ENCODE measurements at places on chromosomes 12 and 14. TPM values are rescaled to one million over a fixed set of nuclear protein-coding genes. Genes with fewer than 3 reads are reported as not detected.
A peak's percentile ranks its signal among the peaks of the same experiment; 100 is the strongest.

The KRT6A gene
- total RNA-seq: not detected

The RASSF8 gene
- total RNA-seq: 26.6 TPM

The ZDHHC17 gene
- 18.3 TPM for total RNA-seq

The ASB8 gene
- 13.3 TPM for total RNA-seq

The CLEC6A gene
- not detected for total RNA-seq

The NKX2-1 gene
- total RNA-seq: not detected

The HAL gene
- not detected for total RNA-seq

The STXBP6 gene
- total RNA-seq: 16.8 TPM

The STAC3 gene
- total RNA-seq: 1.9 TPM

- H3K4me3 ChIP-seq: no peak overlapping the region
- no peaks in the 10 kb centered on the region for H3K27me3 ChIP-seq
- no peak overlapping the region for H3K27ac ChIP-seq
- H3K4me1 ChIP-seq: peaks cover 9% of the 10 kb centered on the region
- no peak for DNase-seq
- no peaks in the 10 kb centered on the region for H3K36me3 ChIP-seq
These were observed 3.4 kb upstream of the ABCB9 start for GRCh38 chr12:122969676-122970075.

GRCh38 chr14:36658123-36659009 is 3.3 kb upstream of the PAX9 start:
- DNase-seq: no peak
- H3K4me3 ChIP-seq: no peak overlapping the region
- no peaks in the 10 kb centered on the region for H3K36me3 ChIP-seq
- H3K27ac ChIP-seq: no peak overlapping the region

- no peaks in the 10 kb centered on the region for H3K4me1 ChIP-seq
- no peak overlapping the region for H3K4me3 ChIP-seq
- H3K27me3 ChIP-seq: no peaks in the 10 kb centered on the region
These were observed 160.8 kb downstream of the UNC79 start for GRCh38 chr14:93591506-93591905.

DNA sequence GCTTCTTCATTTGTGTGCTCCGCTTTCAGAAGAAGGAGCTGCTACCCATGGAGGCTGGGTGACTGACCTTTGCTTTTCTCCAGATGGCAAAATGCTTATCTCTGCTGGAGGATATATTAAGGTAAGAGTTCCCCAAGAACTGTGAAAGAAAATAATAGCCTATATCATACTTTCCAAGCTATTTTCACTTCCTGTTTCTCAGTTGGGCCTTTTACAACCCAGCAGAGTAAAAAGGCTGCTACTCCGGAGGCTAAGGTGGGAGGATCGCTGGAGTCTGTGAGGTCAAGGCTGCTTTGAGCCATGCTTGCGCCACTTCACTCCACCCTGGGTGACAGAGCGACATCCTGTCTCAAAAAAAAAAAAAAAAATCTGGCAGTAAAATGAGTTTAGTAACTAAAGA is 82.1 kb downstream of the APAF1 start:
- H3K27me3 ChIP-seq: no peaks in the 10 kb centered on the region
- H3K36me3 ChIP-seq: no peaks in the 10 kb centered on the region
- no peak overlapping the region for H3K4me3 ChIP-seq
- no peak for DNase-seq
- H3K4me1 ChIP-seq: no peaks in the 10 kb centered on the region
- no peak overlapping the region for H3K27ac ChIP-seq

GRCh38 chr12:96471368-96472050 is 17.9 kb upstream of the CFAP54 start:
- no peaks in the 10 kb centered on the region for H3K36me3 ChIP-seq

GRCh38 chr12:132124766-132125425 is 19.2 kb downstream of the DDX51 start:
- no peak for DNase-seq
- H3K27ac ChIP-seq: no peak overlapping the region
- H3K27me3 ChIP-seq: no peaks in the 10 kb centered on the region

- H3K4me1 ChIP-seq: peaks cover 24% of the 10 kb centered on the region
- peak overlapping the region; percentile 98 for H3K27ac ChIP-seq
- no peak overlapping the region for H3K4me3 ChIP-seq
- no peak for DNase-seq
These were observed 1.7 kb upstream of the CTDSP2 start for GRCh38 chr12:57848208-57848607.

DNA sequence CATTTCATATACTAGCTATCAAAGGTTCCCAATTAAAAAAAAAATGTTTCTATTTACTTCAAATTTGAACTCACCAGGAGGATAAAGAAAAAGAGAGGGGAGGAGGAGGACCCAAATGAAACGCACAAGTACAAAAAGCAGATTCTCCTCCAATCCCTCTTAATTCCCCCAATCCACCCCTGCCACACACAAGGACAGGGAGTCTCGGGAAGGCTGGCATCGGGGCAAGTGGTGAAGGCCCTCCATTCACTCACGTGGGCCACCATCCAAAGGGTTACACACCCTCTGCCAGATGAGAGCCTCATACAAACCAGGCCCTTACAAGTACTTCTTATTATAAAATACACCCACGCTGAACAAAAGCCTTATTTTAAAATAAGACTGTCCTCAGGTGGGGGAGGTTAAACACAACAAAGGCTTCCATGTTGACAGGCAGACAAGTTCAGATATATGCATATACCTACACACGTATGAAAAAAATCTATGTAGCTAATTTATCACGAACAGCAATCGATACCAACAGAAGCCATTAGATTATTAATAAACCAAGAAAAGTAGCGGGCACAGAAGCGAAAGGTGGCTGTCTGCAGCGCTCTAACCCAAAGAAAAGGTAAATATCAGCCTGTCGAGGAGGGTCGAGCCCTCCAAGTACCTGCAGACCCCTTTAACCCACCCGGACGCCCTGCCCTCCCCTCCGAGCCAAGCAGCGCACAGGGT is 1.5 kb downstream of the ATP2B1 start:
- no peaks in the 10 kb centered on the region for H3K36me3 ChIP-seq
- H3K27me3 ChIP-seq: no peaks in the 10 kb centered on the region
- peak overlapping the region; percentile 100 for H3K27ac ChIP-seq
- peak overlapping the region; percentile 80 for H3K4me3 ChIP-seq
- peaks cover 30% of the 10 kb centered on the region for H3K4me1 ChIP-seq

- no peak overlapping the region for H3K27ac ChIP-seq
- H3K36me3 ChIP-seq: no peaks in the 10 kb centered on the region
- DNase-seq: no peak
- H3K27me3 ChIP-seq: peaks cover 18% of the 10 kb centered on the region
These were observed 37.0 kb upstream of the GALNT9 start for GRCh38 chr12:132366341-132366861.

DNA sequence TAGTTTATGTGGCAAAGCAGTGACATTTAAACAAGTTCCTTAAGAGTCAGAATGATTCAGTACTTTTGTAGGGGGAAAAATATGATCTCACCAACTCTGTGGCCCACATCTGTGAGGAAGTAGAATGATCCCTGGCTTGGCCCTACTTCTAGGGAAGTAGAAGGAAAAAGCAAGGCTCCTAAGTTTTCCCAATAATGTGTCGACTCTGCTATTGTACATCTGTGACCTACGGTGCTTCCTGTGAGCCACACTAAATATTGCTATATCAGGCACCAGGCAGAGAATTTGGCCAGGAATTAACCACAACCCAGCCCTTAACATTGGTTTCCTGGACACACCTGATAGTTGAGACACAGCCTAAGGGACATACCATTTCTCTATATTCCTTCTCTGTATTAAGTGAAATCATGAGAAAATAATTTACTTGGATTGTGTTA is 9.3 kb upstream of the NID2 start:
- H3K36me3 ChIP-seq: no peaks in the 10 kb centered on the region
- no peaks in the 10 kb centered on the region for H3K27me3 ChIP-seq
- no peaks in the 10 kb centered on the region for H3K4me1 ChIP-seq
- H3K27ac ChIP-seq: no peak overlapping the region
- no peak overlapping the region for H3K4me3 ChIP-seq
- DNase-seq: no peak

DNA sequence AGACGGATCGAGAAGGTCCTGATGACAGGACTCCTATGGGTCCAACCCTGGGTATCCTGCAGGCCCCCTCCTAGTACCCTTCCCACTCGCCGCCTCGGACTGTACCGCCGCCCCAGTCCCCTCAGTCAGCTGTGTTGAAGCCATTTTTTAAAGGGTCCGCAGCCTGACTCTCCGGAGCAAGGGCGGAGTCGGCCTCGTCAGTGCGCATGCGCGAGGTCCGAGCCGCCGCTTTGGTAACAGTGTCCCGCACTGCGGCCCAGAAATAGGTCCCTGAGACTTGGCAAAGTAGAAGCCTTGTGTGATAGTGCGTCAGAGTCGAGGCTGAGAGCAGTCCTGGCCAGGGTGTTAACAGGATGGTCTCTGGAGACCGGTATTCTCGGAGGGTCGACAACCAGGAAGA is 769.0 kb upstream of the ALG10B start:
- H3K4me1 ChIP-seq: no peaks in the 10 kb centered on the region
- H3K4me3 ChIP-seq: no peak overlapping the region
- no peak overlapping the region for H3K27ac ChIP-seq
- DNase-seq: no peak
- no peaks in the 10 kb centered on the region for H3K36me3 ChIP-seq
- no peaks in the 10 kb centered on the region for H3K27me3 ChIP-seq

DNA sequence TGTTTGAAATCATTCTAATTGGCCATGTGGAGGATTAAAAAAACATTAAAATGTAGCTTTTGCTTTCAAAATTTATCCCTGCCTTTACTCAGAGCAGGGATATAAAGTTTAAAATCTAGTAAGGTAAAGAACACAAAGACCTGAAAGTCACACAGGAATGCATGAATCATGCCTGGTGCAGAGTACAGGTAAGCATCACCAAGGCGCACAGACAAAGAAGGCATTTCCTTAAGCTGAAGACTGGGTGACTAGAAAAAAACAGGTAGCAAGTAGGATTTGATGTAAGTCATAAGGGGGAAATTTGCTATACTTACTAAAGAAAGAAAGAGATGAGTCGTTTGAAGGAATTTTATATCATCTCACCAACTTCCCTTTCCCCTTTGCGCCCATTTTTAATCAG is 405.6 kb downstream of the GXYLT1 start:
- no peak overlapping the region for H3K27ac ChIP-seq
- no peak for DNase-seq
- no peaks in the 10 kb centered on the region for H3K4me1 ChIP-seq
- no peaks in the 10 kb centered on the region for H3K27me3 ChIP-seq

GRCh38 chr12:65892841-65893251 is 68.6 kb downstream of the HMGA2 start:
- H3K27me3 ChIP-seq: no peaks in the 10 kb centered on the region
- no peak overlapping the region for H3K4me3 ChIP-seq
- no peaks in the 10 kb centered on the region for H3K36me3 ChIP-seq
- peaks cover 58% of the 10 kb centered on the region for H3K4me1 ChIP-seq
- peak overlapping the region; percentile 65 for H3K27ac ChIP-seq

DNA sequence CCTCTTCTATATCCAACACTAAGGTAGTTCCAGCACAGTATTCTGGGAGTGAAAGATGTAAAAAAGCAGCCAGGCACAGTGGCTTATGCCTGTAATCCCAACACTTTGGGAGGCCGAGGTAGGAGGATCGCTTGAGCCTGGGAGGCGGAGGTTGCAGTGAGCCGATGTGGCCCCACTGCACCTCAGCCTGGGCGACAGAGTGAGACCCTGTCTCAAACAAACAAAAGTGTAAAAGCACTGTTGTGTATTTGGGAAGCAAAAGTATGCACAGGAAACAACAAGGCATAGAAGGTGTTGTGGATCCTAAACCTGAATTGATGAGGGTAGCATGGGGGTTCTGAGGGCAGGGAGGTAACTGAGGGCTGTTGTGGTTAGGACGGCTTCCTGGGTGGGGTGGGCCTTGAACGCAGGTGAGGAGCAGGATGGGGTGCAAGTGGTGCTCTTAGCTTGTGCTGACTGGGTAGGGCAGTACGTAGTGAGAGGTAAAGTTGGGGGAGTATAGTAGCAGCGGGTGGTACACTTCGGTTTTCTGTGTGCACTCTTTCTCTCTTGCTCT is 64.2 kb downstream of the RASSF3 start:
- no peak for DNase-seq
- no peaks in the 10 kb centered on the region for H3K36me3 ChIP-seq
- peaks cover 80% of the 10 kb centered on the region for H3K4me1 ChIP-seq
- H3K27ac ChIP-seq: peak overlapping the region; percentile 87

- peak; percentile 47 for DNase-seq
- H3K4me3 ChIP-seq: no peak overlapping the region
- no peaks in the 10 kb centered on the region for H3K4me1 ChIP-seq
- H3K27ac ChIP-seq: no peak overlapping the region
These were observed 29.8 kb downstream of the CALM1 start for GRCh38 chr14:90426663-90427062.

- no peak for DNase-seq
- no peak overlapping the region for H3K27ac ChIP-seq
- H3K36me3 ChIP-seq: no peaks in the 10 kb centered on the region
- H3K27me3 ChIP-seq: no peaks in the 10 kb centered on the region
These were observed 15.4 kb upstream of the YY1 start for GRCh38 chr14:100223332-100224201.
